Uterus (tissue), 4 donors: ENCODE measurements at places on chromosomes 2 and 18. TPM values are rescaled to one million over a fixed set of nuclear protein-coding genes. Genes with fewer than 3 reads are reported as not detected.

DNA sequence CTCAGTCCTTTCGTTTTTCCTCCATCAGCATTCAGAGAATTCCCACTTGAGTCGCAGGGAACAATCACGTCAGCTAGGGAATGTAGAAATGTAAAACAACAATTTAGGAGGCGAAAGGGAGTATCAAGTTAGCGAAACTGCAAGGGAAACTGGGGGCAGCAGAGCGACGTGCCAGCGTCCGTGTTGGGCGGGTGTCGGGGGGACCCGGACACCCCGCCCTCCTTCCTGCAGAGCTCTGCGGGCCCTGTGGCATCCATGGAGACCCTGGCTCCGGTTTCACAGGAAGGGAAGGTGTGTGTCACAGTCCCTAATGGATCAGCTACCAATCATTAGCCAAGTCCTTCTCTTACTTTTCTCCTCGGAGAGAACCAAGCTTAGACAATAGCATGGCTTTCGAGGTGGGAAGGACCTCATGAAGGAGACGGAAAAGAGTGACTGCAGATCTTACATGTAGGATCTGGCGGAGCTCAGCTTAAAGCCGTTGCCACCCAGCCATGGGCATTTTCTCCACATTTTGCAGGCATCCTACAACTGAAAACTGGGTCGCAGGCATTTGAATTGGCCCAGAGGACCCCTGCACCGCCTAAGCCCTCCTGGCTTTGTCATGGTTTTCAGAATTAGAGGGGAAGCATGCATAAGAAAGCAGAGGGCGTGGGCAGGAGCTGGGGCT is 33.7 kb downstream of the SOX11 start:
- DNase-seq: no peak

GRCh38 chr18:55768255-55768654 is 180.3 kb upstream of the TCF4 start:
- no peak for DNase-seq

DNA sequence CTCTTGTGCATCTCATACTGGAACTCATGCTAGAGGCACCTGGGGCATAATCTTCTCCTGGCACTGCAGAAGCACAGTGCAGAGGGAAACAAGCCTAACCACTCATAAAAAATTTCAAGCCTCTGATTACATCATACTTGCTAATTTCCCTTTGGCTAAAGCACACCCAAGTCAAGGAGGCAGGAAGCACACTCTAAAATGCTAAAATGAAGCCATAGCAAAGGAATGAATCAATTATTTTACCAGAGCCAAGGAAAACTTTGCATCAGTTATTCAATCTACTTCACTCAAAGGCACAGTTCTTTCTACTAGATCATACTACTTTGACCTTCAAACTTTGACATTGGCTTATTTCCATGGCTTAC is 79.6 kb upstream of the SPOPL start:
- DNase-seq: no peak

DNA sequence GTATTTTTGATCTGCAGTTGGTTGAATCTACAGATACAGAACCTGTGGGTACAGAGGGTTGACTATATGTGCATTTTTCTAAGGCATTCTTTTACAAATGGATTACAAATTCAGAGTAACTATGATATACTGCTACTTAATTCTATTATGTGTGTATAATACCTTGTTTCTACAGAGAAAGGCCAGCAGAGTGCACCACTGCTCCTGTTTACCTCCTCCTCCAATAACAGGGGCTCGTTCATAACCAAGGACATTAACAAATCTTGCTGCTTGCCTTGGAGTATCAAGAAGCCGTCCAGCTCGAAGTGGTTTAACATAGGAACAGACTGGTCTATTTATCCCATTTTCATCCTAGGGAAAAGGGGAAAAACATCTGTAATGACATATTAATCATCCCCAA is 16.4 kb downstream of the CEP76 start:
- no peak for DNase-seq

RMDN2 gene
- total RNA-seq: 19.2 TPM

GRCh38 chr18:70047931-70048603 is 100.4 kb upstream of the CD226 start:
- no peak for DNase-seq

- no peak for DNase-seq
Measured at GRCh38 chr2:145599756-145600155, 1079.8 kb upstream of the ZEB2 start.

DNA sequence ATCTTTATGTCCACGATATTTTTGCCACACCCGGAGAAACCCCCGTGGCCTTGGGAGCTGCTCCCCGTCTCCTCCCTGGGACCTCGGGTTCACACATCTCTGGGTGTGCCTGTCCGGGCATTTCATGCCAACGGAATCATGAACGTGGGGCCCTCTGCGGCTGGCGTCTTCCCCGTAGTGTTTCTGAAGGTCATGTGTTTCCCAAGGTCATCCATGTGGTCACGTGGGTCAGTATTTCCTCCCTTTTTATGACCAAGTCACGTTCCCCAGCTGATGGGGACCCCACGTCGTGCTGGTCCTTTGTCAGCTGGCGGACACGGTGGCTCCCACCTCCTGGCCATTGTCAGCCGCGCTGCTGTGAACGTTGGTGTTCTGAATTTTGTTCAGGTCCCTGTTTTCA is 135.7 kb downstream of the NFATC1 start:
- DNase-seq: peak; percentile 13

BOK gene
- total RNA-seq: 22.9 TPM
